ENCODE measurements at places on chromosomes 5 and 9.
A peak's percentile ranks its signal among the peaks of the same experiment; 100 is the strongest.

- peaks cover 10% of the 10 kb centered on the region for H3K4me1 ChIP-seq
- H3K27ac ChIP-seq: no peak overlapping the region
- H3K27me3 ChIP-seq: no peaks in the 10 kb centered on the region
- no peak for DNase-seq
- H3K36me3 ChIP-seq: no peaks in the 10 kb centered on the region
- no peak overlapping the region for H3K4me3 ChIP-seq
Observed at GRCh38 chr9:4904322-4905134, 80.5 kb upstream of the JAK2 start.

DNA sequence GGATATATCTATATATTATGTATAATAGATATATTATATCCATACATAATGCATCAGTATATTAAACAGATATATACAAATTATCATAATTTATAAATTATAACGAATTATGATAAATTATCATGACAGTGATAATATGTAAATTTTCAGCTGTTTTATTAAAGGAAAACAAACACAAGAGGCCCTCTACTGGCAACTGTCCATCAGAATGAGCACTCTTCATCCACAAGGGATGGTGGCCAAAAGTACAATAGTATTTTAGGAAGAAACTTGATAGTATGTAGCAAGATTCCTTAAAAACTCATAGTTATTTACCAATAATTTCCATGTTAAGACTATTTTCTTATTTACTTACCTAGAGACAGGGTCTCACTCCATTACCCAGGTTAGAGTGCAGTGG, 113.3 kb upstream of the LPAR1 start:
- no peaks in the 10 kb centered on the region for H3K27me3 ChIP-seq
- H3K36me3 ChIP-seq: no peaks in the 10 kb centered on the region
- H3K27ac ChIP-seq: no peak overlapping the region
- H3K4me3 ChIP-seq: no peak overlapping the region
- no peak for DNase-seq

DNA sequence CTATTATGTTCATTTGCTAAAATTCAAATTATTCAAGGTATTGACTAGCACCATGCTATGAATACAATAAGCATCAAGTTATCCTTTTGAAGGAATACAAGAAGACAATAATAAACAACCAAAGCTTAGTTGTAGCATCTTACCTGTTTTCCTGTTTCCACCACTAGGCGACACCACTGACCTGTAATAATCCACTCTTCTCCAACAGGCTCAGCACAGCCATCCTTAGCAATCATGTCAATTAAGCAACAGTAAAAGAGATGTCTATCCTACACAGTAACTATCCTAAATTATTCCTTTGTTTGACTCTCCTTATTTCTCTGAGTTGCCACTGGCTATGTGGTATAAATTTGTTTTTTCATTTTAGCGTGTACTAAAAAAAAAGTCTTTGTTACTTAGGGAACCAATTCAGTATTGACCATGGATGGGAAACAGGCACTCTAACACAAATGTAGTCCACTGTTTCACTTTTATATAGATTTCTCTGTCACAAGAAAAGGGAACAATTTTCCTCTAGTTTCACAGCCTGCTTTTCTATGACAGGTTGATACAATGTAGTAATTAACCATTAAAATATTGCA, 46.2 kb downstream of the PCA3 start:
- H3K27ac ChIP-seq: no peak overlapping the region
- H3K4me3 ChIP-seq: no peak overlapping the region
- H3K36me3 ChIP-seq: no peaks in the 10 kb centered on the region
- H3K27me3 ChIP-seq: peaks cover 3% of the 10 kb centered on the region
- H3K4me1 ChIP-seq: no peaks in the 10 kb centered on the region
- no peak for DNase-seq

- H3K4me1 ChIP-seq: no peaks in the 10 kb centered on the region
- DNase-seq: no peak
- H3K4me3 ChIP-seq: no peak overlapping the region
- H3K36me3 ChIP-seq: no peaks in the 10 kb centered on the region
- H3K27me3 ChIP-seq: no peaks in the 10 kb centered on the region
- H3K27ac ChIP-seq: no peak overlapping the region
Observed at GRCh38 chr5:167553511-167553910, 737.9 kb upstream of the WWC1 start.

GRCh38 chr5:115947260-115947659, 15.0 kb upstream of the LVRN start:
- H3K27ac ChIP-seq: no peak overlapping the region
- DNase-seq: no peak
- peaks cover 4% of the 10 kb centered on the region for H3K4me1 ChIP-seq
- H3K36me3 ChIP-seq: no peaks in the 10 kb centered on the region
- H3K27me3 ChIP-seq: no peaks in the 10 kb centered on the region

DNA sequence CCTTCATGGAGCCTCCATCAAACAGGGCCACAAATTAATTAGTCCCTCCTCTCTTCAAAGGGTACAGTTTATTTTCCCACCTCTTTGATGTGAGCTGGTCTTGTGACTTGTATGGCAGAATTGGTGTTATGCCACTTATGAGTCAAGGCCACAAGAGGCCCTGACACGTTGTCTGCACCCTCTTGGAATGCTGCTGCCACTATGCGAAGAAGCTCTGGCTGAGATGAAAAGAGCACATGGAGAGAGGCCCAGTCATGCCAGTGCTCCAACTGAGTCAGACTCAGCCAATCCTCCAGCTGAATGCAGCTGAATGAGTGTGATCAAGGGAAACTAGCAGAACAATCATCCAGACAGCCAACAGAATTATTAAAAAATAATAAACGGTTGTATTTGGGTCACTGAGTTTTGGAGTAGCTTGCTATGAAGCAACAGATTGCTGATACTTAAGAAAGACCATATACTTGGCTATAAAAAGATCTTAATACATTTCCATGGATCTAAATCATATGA, 128.3 kb downstream of the MARCHF11 start:
- no peak overlapping the region for H3K27ac ChIP-seq
- DNase-seq: no peak
- no peaks in the 10 kb centered on the region for H3K4me1 ChIP-seq
- H3K27me3 ChIP-seq: no peaks in the 10 kb centered on the region

GRCh38 chr9:72718503-72718902, 197.1 kb downstream of the TMC1 start:
- no peaks in the 10 kb centered on the region for H3K4me1 ChIP-seq
- DNase-seq: no peak
- no peaks in the 10 kb centered on the region for H3K36me3 ChIP-seq
- peaks cover 3% of the 10 kb centered on the region for H3K27me3 ChIP-seq

GRCh38 chr5:168307022-168307421, 15.6 kb downstream of the WWC1 start:
- no peaks in the 10 kb centered on the region for H3K27me3 ChIP-seq
- no peak overlapping the region for H3K27ac ChIP-seq
- no peak overlapping the region for H3K4me3 ChIP-seq
- no peaks in the 10 kb centered on the region for H3K4me1 ChIP-seq

- no peak for DNase-seq
- H3K4me3 ChIP-seq: no peak overlapping the region
- H3K36me3 ChIP-seq: no peaks in the 10 kb centered on the region
- no peaks in the 10 kb centered on the region for H3K27me3 ChIP-seq
- H3K27ac ChIP-seq: no peak overlapping the region
Observed at GRCh38 chr9:115845648-115846312, 307.8 kb upstream of the PAPPA start.

DNA sequence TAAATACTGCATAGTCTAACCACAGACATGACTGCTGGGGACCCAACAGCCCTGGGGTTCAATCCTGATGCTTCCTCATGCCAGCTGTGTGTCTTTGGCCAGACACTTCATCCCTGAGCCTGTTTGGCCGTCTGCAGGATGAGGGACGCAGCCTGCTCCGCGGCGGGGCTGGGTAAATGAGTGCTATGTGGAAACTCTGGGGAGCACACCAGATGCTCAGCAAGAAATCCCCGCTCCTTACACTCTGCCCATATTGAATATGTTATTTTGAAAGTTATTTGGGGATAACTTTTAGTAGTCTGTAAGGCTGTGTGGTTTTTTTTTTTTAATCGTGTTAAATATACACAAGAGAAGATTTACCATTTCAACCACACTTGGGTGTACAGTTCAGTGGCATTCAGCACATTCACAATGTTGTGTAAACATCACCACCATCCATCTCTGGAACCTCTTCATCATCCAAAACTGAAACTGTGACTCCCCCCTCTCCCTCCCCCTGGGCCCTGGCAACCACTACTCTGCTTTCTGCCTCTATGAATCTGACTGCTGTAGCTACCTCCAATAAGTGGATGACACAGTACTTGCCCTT, 42.7 kb downstream of the SH3PXD2B start:
- H3K27ac ChIP-seq: peak overlapping the region; percentile 86
- no peak for DNase-seq
- no peaks in the 10 kb centered on the region for H3K27me3 ChIP-seq
- H3K36me3 ChIP-seq: no peaks in the 10 kb centered on the region
- H3K4me3 ChIP-seq: no peak overlapping the region

DNA sequence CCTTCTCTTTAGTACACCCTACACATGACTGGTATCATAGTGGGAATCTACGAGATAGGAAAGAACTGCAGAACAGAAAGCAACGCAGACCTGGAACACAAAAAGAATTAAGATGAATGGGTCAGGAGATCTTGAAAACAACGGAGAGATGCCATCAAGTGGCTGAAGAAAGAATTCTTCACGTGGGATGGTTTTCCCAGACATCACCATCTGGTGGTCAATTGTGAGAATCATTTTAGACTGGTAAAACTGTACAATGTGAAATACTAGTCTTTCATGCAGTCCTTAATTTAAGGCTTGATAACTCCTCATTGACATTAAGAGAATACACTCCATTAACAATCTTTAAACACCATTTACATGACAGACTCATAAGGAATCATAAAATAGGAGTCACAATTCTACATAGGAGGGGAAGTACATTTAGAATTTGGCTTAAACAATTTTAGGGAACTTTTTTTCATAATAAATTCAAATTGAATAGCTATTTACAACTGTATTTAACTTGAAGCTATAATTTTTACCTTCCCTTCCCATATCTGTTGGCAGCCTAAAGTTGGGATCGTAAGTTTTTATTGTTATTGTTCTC, 128.4 kb upstream of the TRPM3 start:
- H3K27ac ChIP-seq: no peak overlapping the region
- H3K36me3 ChIP-seq: no peaks in the 10 kb centered on the region
- no peaks in the 10 kb centered on the region for H3K27me3 ChIP-seq
- H3K4me1 ChIP-seq: no peaks in the 10 kb centered on the region

- peaks cover 5% of the 10 kb centered on the region for H3K36me3 ChIP-seq
- H3K4me3 ChIP-seq: no peak overlapping the region
- H3K4me1 ChIP-seq: no peaks in the 10 kb centered on the region
- no peak overlapping the region for H3K27ac ChIP-seq
- no peak for DNase-seq
Observed at GRCh38 chr5:102959055-102959454, 160.9 kb downstream of the GIN1 start.

DNA sequence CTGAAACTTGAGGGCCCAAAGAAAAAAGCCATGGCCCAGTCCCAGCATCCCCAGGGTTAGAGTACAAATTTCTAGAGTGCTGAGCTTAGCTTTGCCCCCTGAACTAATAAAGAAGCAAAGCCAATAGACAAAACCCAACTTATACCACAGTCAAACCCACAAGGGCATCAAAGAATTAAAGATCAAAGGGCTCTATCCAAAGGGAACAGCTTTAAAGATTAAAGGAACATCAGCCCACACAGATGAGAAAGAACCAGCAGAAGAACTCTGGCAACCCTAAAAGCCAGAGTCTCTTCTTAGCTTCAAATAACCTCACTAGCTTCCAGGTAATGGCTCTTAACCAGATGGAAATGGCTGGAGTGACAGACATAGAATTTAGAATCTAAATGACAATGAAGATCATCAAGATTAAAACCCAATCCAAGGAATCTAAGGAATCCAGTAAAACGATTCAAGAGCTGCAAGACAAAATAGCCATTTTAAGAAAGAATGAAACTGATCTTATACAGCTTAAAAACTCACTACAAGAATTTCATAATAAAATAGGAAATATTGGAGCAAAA, 93.9 kb downstream of the YIPF5 start:
- H3K36me3 ChIP-seq: no peaks in the 10 kb centered on the region
- no peak overlapping the region for H3K27ac ChIP-seq
- no peak overlapping the region for H3K4me3 ChIP-seq
- DNase-seq: no peak
- H3K4me1 ChIP-seq: no peaks in the 10 kb centered on the region

- no peak overlapping the region for H3K27ac ChIP-seq
- H3K4me3 ChIP-seq: no peak overlapping the region
- no peaks in the 10 kb centered on the region for H3K36me3 ChIP-seq
- no peaks in the 10 kb centered on the region for H3K27me3 ChIP-seq
Observed at GRCh38 chr9:9750719-9751118, 862.1 kb downstream of the PTPRD start.

DNA sequence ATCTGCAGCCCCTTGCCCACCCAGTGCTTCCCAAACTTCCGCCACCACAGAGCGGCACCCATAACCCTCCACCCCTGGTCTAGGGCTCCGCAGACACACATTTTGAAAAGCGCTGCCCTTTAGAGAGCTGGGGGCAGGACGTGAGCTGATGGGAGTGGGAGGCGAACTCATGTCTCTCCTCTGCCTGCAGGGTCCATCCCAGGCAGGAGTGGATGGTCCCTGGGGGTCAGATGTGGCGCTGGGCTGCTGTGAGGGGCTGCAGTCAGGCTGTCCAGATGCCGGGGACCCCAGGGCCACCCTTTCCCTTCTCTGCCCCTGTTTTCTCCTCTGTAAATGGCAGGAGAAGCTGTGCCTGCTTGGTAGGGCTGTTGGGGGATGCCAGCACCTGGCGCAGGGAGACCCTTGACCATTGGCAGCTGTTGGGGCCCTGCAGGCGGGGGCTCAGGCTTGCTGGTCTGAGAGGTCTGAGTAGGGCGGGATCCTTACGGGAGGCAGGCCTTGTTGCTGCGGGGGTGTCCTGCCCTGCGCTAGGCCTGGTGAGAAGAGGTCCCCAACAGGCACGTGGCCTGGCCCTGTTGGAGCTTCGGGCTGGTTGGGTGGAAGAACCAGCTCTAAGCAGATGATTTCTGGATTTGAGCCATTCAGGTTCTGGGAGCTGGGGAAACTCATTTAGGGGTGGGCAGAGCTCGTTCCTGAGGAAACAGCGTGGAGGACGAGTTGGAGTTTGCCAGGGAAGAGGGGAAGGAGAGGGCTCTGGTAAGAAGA, 10.3 kb upstream of the RNU6ATAC start:
- H3K36me3 ChIP-seq: no peaks in the 10 kb centered on the region
- no peak overlapping the region for H3K27ac ChIP-seq
- H3K27me3 ChIP-seq: peaks cover 40% of the 10 kb centered on the region
- peaks cover 37% of the 10 kb centered on the region for H3K4me1 ChIP-seq

- no peak overlapping the region for H3K4me3 ChIP-seq
- H3K27me3 ChIP-seq: no peaks in the 10 kb centered on the region
- DNase-seq: no peak
Observed at GRCh38 chr9:37350486-37351190, 71.9 kb upstream of the GRHPR start.

DNA sequence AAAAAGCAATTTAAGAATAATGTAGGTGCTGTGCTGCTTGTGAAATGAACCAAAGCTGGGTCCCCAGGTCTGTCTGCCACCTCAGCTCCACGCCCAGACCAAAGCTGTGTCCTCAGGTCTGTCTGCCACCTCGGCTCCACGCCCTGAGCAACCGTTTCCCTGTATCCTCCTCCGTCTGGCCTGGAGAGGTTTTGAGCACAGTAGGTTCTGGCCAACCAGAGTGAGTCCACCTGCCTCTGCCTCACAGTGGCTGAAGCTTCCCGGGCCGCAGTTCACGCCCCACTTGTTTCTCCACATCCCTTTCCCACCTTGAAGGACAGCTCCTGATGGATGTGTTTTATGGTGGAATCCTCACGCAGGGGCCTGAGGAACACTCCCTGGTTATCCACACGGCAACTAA, 120.5 kb downstream of the ADAMTS2 start:
- H3K4me1 ChIP-seq: no peaks in the 10 kb centered on the region
- DNase-seq: peak; percentile 43
- no peaks in the 10 kb centered on the region for H3K27me3 ChIP-seq
- no peak overlapping the region for H3K4me3 ChIP-seq
- no peak overlapping the region for H3K27ac ChIP-seq

All from suprapubic skin (tissue), 4 donors.